ENCODE measurements at places on chromosomes 5 and 9. TPM values are rescaled to one million over a fixed set of nuclear protein-coding genes. Genes with fewer than 3 reads are reported as not detected.

- H3K4me1 ChIP-seq = no peaks in the 10 kb centered on the region
- H3K27ac ChIP-seq = no peak overlapping the region
- H3K36me3 ChIP-seq = no peaks in the 10 kb centered on the region
Measured at GRCh38 chr5:102115736-102116135, 180.3 kb downstream of the SLCO4C1 start.

- H3K27me3 ChIP-seq = peaks cover 1% of the 10 kb centered on the region
- no peak for DNase-seq
- no peak overlapping the region for H3K27ac ChIP-seq
Measured at GRCh38 chr5:153783362-153783658, 255.4 kb downstream of the FAM114A2 start.

- H3K4me1 ChIP-seq = peaks cover 36% of the 10 kb centered on the region
- H3K27me3 ChIP-seq = peaks cover 2% of the 10 kb centered on the region
- DNase-seq = peak; percentile 62
Measured at GRCh38 chr9:131194762-131195161, 69.4 kb downstream of the NUP214 start.

DNA sequence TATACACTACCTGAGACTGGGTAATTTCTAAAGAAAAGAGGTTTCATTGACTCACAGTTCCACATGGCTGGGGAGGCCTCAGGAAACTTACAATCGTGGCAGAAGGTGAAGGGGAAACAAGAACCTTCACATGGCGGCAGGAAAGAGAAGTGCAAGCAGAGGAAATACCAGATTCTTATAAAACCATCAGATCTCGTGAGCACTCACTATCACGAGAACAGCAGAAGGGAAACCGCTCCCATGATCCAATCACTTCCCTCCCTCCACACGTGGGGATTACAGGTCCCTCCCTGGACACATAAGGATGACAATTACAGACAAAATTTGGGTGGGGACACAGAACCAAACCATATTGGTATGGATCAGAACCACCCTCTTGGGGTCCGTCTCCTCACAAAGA lies 44.2 kb upstream of the SPIN1 start:
- no peak overlapping the region for H3K4me3 ChIP-seq
- DNase-seq = no peak
- H3K27ac ChIP-seq = peak overlapping the region; percentile 64
- peaks cover 15% of the 10 kb centered on the region for H3K4me1 ChIP-seq
- peaks cover 4% of the 10 kb centered on the region for H3K36me3 ChIP-seq
- peaks cover 4% of the 10 kb centered on the region for H3K27me3 ChIP-seq

DNA sequence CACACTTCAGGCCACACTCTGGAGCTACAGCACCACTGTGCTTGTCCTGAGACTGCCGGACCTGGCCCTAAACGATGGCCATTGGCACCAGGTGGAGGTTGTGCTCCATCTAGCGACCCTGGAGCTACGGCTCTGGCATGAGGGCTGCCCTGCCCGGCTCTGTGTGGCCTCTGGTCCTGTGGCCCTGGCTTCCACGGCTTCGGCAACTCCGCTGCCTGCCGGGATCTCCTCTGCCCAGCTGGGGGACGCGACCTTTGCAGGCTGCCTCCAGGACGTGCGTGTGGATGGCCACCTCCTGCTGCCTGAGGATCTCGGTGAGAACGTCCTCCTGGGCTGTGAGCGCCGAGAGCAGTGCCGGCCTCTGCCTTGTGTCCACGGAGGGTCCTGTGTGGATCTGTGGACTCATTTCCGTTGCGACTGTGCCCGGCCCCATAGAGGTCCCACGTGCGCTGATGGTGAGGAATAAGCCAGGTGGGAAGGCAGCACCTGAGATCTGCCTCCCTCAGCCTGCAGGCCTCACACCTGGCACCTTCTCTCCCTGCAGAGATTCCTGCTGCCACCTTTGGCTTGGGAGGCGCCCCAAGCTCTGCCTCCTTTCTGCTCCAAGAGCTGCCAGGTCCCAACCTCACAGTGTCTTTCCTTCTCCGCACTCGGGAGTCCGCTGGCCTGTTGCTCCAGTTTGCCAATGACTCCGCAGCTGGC lies 14.7 kb downstream of the CRB2 start:
- H3K27me3 ChIP-seq = peaks cover 19% of the 10 kb centered on the region
- H3K27ac ChIP-seq = no peak overlapping the region
- no peaks in the 10 kb centered on the region for H3K36me3 ChIP-seq
- peaks cover 10% of the 10 kb centered on the region for H3K4me1 ChIP-seq
- no peak overlapping the region for H3K4me3 ChIP-seq

GRCh38 chr5:67610186-67610912 lies 413.8 kb upstream of the CD180 start:
- H3K27ac ChIP-seq = no peak overlapping the region
- H3K4me1 ChIP-seq = peaks cover 18% of the 10 kb centered on the region
- no peak overlapping the region for H3K4me3 ChIP-seq
- DNase-seq = no peak

DNA sequence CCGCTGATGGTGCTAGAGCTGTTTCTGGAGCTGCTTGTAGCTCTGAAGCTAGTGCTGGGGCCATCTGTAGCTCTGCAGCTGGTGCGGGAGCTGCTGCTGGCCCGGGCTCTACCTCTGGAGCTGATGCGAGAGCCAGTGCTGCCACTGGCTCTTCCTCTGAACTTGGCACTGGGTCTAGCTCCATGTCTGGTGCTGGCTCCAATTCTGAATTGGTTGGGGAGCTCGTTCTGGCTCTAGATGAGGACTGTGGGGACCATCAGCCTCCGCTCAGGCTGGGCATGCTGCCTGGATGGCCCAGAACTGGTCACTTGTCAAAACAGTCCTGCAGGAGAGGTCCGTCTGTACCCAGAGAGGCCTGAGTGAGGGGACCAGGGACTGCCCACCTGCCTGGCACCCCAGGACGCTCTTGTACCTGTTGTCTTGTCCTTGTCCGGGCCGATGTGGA lies 21.5 kb downstream of the OBP2B start:
- DNase-seq = no peak
- H3K4me1 ChIP-seq = peaks cover 8% of the 10 kb centered on the region
- no peak overlapping the region for H3K27ac ChIP-seq
- peaks cover 10% of the 10 kb centered on the region for H3K27me3 ChIP-seq

DNA sequence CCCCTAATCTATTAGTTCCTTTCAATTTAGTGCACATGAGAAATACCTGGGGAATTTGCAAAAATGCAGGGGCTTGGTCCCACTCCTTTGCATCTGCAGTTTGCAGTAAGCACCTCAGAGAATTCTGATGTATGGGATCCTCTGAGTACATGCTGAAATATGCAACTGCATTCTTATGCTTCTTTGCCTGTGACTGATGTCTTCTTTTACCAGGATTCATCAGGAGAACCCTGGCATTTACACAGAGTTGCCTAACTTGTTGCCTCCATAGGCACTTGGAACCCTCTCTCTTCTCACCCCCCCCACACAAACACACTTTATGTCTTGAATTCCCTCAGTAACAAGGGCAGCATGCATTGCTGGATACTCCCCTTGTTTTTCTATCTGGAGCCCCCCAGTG lies 173.1 kb downstream of the KDM4C start:
- no peak overlapping the region for H3K27ac ChIP-seq
- no peak overlapping the region for H3K4me3 ChIP-seq
- H3K4me1 ChIP-seq = peaks cover 8% of the 10 kb centered on the region
- no peak for DNase-seq
- H3K36me3 ChIP-seq = no peaks in the 10 kb centered on the region

The IGIP gene
- total RNA-seq = 0.98 TPM

The IFNA2 gene
- total RNA-seq = not detected

The THOC3 gene
- total RNA-seq = 59.1 TPM

The PCDHAC2 gene
- 6.0 TPM for total RNA-seq

All from glutamatergic neuron (in vitro differentiated cells).